ENCODE measurements at places on chromosomes 13 and 19. TPM values are rescaled to one million over a fixed set of nuclear protein-coding genes. Genes with fewer than 3 reads are reported as not detected.

BRCA2 gene
- total RNA-seq: 11.9 TPM

DNA sequence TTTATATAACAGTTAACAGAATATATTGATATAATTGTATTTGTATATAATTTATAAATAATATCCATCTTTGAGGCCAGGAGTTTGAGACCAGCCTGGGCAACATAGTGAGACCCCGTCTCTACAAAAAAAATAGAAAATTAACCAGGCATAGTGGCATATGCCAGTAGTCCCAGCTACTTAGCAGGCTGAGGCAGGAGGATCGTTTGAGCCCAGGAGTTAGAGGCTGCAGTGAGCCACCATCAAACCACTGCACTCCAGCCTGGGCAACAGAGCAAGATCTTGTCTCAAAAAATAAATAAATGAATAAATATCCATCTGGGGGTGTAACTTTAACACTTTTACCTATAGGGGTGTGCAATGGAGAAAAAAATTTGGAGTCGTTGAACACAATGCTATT, 1.3 kb upstream of the SHFL start:
- peaks cover under 1% of the 10 kb centered on the region for H3K36me3 ChIP-seq
- H3K27me3 ChIP-seq: no peaks in the 10 kb centered on the region
- H3K4me3 ChIP-seq: peak overlapping the region; percentile 85

DNA sequence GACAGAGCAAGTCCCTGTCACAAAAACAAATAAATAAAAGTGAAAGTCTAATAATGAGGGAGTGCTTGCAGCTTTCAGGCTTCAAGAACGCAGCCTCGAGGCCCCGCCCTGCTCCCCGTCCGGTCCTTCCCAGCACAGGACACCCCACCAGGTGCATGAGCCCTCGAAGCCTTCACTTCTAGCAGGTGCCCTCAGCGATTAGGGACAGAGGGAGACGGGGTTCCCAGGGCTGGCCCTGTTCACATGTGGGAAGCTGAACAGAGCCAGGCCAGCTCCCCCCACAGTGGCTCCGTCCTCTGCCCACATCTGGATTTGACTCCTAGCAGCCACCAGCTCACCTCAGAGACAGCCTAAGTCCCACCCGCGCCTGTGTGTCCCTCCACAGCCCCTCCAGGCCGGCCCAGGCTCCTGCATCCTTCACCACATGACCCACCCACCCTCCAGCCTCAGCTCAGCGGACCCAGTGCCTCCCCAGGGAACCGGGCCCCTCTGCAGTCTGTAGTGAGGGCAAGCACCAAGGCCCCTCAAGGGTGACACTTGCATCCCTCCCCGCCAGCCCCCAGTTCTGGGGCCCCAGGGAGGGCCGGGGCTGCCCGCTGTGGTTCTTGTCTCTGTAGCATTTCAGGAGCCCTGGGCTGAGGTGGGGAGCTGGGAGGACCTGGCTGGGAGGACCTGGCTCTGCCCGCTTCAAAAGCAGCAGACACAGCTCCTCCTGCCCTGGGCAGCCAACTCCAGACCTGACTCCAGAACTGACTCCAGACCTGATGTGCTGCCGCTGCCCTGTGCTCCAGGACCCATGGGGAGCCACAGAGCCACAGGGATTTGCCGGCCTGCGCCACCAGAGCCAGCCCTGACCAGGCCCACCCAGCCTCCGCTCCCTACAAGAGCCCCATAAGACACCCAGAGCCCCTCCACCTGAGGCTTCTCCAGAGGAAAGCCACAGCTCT, 27.2 kb downstream of the GPX4 start:
- peak overlapping the region; percentile 63 for H3K4me3 ChIP-seq
- peak overlapping the region; percentile 54 for H3K27ac ChIP-seq
- H3K36me3 ChIP-seq: peaks cover 53% of the 10 kb centered on the region
- no peaks in the 10 kb centered on the region for H3K27me3 ChIP-seq

- no peaks in the 10 kb centered on the region for H3K4me1 ChIP-seq
- H3K27me3 ChIP-seq: peaks cover 24% of the 10 kb centered on the region
- H3K36me3 ChIP-seq: no peaks in the 10 kb centered on the region
- H3K4me3 ChIP-seq: no peak overlapping the region
- DNase-seq: no peak
- no peak overlapping the region for H3K27ac ChIP-seq
These were observed 45.9 kb downstream of the SPTBN4 start for GRCh38 chr19:40512473-40513344.

ZNF284 gene
- 3.8 TPM for total RNA-seq

- H3K36me3 ChIP-seq: no peaks in the 10 kb centered on the region
- H3K4me3 ChIP-seq: no peak overlapping the region
- H3K4me1 ChIP-seq: no peaks in the 10 kb centered on the region
- no peak for DNase-seq
- no peaks in the 10 kb centered on the region for H3K27me3 ChIP-seq
These were observed 17.0 kb downstream of the ALOX5AP start for GRCh38 chr13:30752201-30752797.

DNA sequence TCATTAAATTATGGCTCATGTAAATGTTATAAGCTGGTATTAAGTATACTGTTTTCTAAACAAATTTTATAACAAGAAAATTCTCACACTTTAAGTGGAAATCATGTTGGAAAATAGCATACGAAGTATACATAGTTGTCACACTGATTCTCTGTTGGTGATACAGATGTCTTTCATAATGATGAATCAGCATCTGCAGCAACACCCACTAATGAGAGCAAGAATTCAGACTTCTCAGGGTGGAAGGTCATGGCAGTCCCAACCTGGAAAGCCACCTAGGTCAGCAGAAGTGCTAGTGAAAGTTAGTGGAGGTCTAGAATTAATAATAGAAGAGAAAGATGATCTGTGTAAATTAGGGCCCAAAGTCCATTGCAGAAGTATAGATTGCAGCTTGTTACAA, 719.7 kb upstream of the MIR17HG start:
- no peak overlapping the region for H3K27ac ChIP-seq
- no peaks in the 10 kb centered on the region for H3K27me3 ChIP-seq
- H3K4me1 ChIP-seq: peaks cover 4% of the 10 kb centered on the region
- no peaks in the 10 kb centered on the region for H3K36me3 ChIP-seq

GRCh38 chr19:277581-278165, 13.5 kb downstream of the PLPP2 start:
- H3K36me3 ChIP-seq: no peaks in the 10 kb centered on the region
- H3K4me1 ChIP-seq: no peaks in the 10 kb centered on the region
- H3K27ac ChIP-seq: no peak overlapping the region
- H3K4me3 ChIP-seq: no peak overlapping the region

- H3K27ac ChIP-seq: no peak overlapping the region
- DNase-seq: peak; percentile 24
- H3K4me3 ChIP-seq: no peak overlapping the region
- peaks cover 10% of the 10 kb centered on the region for H3K4me1 ChIP-seq
These were observed 299.6 kb downstream of the TDRD3 start for GRCh38 chr13:60696602-60697001.

GRCh38 chr19:18898081-18898606, 2.2 kb upstream of the CERS1 start:
- H3K27ac ChIP-seq: no peak overlapping the region
- no peaks in the 10 kb centered on the region for H3K4me1 ChIP-seq
- no peaks in the 10 kb centered on the region for H3K36me3 ChIP-seq
- DNase-seq: no peak
- H3K27me3 ChIP-seq: peaks cover 34% of the 10 kb centered on the region
